Fibroblast of lung (primary cell): ENCODE measurements at places on chromosomes 4 and X. TPM values are rescaled to one million over a fixed set of nuclear protein-coding genes. Genes with fewer than 3 reads are reported as not detected.

- no peak for DNase-seq
These were observed 1388.5 kb downstream of the ADGRL3 start for GRCh38 chr4:62588671-62589070.

DNA sequence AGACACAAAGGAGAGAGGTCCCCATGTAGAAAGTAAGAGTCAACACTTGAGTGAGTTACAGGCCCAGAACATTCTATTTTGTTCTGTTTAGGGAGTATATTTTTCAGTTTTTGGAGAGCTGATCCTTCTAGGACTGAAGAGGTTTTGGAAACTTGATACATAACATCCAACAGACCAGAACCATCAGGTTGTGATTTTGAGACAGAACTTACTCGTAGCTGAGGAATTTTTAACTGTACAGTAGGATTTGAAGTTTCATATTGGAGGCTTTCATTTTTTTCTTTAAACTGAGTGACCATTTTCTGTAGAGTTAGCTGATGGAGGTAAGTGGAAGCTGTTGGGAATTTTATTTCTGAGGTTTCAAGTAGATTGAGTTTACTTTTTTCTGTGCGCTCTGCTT lies 73.3 kb downstream of the NCAPG start:
- peak; percentile 31 for DNase-seq

The STAP1 gene
- total RNA-seq = not detected in 2 replicates

The DDX60 gene
- 20.8 and 23.1 TPM in 2 replicates for total RNA-seq

- DNase-seq = no peak
These were observed 23.3 kb downstream of the PHOX2B start for GRCh38 chr4:41725254-41725653.

- DNase-seq = no peak
These were observed 130.1 kb downstream of the PDE5A start for GRCh38 chr4:119498527-119498926.

The UGT2B11 gene
- total RNA-seq = not detected in 2 replicates

GRCh38 chrX:13254870-13255269 lies 65.0 kb downstream of the ATXN3L start:
- no peak for DNase-seq
